ENCODE measurements at places on chromosomes 6 and 20.

DNA sequence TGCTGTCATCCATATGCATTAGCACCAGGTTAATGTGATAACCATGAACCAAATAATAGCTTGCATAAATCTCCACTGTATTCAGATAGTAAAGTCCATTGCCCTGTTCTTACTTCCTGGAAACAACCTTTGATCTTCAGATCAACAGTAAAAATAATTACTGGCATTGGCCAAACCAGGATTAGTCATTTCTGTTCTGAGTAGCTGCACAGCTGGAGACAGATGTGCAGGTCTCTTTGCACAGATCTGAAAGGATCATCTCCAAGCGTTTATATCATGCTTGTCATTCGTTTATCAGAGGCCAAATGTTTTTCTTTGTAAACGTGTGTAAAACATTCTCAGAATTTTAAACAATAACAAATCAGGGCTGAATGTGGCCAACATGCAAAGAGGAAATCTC, 134.4 kb upstream of the HMGCLL1 start:
- no peak for DNase-seq

- DNase-seq: no peak
Measured at GRCh38 chr20:42267793-42268384, 649.7 kb upstream of the CHD6 start.

- no peak for DNase-seq
Measured at GRCh38 chr20:19598117-19598850, 159.8 kb upstream of the RIN2 start.

- no peak for DNase-seq
Measured at GRCh38 chr6:120279466-120280167, 930.1 kb upstream of the MAN1A1 start.

GRCh38 chr6:32432050-32432450, 7.6 kb upstream of the HLA-DRA start:
- DNase-seq: no peak

GRCh38 chr6:157756708-157757429, 66.2 kb upstream of the SNX9 start:
- DNase-seq: peak; percentile 79

DNA sequence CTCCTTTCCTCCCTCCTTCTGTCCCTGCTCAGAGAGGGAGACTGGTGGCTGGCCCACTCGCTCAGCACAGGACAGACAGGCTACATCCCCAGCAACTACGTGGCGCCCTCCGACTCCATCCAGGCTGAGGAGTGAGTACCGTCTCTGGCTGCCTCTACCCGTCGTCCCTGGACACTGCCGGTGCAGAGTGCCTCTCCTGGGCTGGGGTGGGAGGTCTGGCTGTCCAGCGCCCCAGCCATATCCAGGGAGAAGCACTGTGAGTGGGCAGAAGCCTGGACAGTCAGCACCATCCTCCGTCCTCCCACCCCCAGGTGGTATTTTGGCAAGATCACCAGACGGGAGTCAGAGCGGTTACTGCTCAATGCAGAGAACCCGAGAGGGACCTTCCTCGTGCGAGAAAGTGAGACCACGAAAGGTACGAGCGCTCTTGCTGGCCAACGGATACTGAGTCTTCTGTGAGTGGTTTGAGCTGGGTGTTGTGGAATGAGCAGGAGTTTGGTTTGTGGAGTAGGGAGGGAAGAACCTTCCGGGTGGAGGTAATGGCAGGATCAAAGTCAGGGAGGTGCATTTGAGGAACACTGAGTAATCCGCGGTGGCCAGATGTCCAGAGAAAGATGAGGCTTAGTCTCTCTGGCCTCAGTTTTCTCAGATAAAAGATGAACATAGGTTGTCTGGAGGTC, 48.1 kb downstream of the SRC start:
- DNase-seq: no peak

- DNase-seq: no peak
Measured at GRCh38 chr6:44074439-44074812, 52.8 kb downstream of the MRPL14 start.

GRCh38 chr6:118804091-118804490, 89.9 kb upstream of the ASF1A start:
- no peak for DNase-seq

DNA sequence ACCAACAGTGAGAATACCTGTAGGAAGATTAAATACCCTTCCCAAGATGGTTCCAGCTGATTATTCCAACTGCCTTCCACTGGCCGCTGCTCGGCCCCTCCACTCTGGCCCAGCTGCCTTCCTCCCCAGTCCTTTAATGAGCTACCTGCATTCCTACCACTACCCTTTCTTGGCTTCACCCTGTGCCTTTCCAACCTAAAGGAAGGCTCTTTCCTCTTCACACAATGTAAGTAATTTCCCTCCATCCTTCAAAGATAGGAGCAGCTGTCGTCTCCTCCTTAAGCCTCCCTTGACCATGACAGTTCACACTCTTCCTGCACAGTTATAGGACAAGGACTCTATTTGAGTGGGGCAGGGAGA, 16.2 kb upstream of the SNX9 start:
- DNase-seq: no peak

DNA sequence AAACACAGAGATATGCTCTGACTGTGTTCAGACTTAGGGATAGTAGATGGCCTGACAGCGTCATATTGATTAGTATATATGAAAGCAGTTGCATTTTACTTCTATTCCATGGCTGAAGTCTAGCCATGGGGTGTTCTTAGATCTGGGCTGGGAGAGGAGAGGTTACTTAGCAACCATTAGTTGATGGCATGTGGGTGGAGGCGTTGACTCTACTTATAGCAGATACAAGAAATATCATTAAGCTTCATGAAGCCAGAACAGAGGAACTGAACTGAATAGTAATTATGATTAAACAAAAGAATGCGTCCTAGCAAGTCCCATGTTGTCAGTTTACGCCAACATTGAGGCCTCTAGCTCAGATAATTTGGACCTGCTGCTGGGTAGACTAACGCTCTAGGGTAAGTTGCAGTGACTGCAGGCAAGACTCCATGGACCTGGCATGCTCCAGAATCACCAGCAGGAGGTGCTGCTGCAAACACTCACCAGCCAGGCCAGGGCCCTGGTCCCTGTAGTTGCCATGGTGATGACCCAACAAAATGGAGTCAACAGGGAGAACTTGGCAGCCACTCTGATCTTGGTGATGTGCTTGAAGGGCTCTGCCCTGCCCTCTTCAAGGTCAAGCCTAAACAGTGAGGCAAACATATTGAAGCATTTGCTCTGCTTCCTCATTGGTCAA, 477.3 kb downstream of the PREX1 start:
- DNase-seq: no peak

GRCh38 chr6:102066301-102066700, 672.8 kb downstream of the GRIK2 start:
- no peak for DNase-seq

DNA sequence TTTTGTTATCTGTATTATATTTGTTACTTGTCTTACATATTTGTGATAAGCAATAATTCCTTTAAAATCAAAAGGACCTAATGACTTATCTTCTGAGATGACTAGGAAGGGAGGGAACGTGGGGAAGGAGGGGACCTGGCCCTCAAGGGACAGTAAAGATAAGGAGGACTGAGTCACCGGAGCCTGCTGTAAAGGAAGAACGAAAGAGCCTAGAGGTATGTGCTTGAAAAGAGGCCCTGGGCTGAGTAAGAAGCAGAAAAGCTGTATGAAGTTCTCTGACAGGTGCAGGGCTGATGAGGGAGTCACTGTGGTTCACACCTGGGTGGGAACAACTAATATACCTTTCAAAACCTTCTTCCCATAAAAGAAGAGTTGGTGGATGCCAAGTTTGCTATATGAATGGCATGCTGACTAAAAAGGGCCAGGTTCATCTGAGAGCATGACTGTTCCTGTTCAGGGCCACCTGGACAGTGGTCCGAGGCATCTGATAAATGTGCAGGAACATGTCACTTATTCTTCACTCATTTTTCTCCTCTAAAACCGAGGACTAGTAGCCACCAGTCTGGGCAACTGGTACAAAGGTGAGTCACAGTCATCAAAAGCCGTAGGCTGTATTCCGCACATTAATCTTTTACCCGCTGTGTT, 111.3 kb downstream of the TNFAIP3 start:
- DNase-seq: no peak

- DNase-seq: no peak
Measured at GRCh38 chr6:27863962-27864905, 48.0 kb downstream of the OR2B2 start.

DNA sequence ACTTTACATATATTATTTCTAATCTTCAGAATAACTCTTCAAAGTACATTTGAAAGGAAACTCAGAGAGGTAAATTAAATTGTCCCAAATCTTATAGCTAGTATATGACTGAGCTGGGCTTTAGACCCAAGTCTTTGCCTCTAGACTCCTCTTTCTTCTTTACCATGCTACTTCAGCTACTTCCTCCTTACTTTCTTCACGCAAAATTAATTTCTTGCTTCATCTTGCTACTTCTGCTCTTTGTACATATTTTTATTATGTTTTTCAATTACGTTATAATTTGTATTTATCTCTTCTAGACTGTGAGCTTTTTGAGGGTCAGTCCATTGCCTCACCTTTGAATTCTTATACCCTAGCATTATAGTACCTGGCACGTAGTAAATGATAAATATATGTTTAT, 5.3 kb downstream of the TMEM170B start:
- no peak for DNase-seq

GRCh38 chr6:150641398-150642139, 41.9 kb downstream of the PLEKHG1 start:
- no peak for DNase-seq

- no peak for DNase-seq
Measured at GRCh38 chr6:166579237-166579850, 7.1 kb downstream of the RAMACL start.

- no peak for DNase-seq
Measured at GRCh38 chr6:16324606-16325225, 86.3 kb downstream of the GMPR start.

DNA sequence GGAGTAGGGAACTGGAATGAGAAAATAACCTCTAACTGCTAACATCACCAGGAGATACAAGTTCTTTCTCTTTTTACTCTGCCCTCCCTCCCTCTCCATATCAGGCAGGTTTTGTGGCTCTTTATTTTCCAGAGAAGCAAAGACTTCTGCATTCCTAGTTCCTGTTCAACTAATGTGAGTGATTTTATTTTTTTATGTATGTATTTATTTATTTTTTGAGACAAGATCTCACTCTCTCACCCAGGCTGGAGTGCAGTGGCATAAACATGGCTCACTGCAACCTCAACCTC, 6.0 kb upstream of the IER3 start:
- DNase-seq: no peak

DNA sequence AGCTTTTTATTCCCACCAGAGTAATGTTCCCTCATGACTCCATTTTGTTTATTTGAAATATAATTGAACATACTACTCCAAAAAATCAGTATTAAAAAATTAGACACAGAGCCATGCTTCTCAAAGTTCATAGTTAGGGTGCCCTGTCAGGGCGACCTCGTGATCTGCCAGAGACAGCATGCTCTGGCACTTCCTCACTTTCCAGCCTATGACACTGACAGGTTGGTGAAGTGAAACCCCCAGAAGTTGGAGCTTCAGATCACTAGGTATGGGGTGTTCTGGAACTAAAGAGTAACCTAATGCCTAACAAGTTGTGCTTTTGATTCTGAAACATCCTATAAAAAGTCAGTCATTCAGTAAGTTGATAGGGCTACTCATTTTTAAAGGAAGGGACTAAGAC, 93.0 kb downstream of the TBC1D7 start:
- no peak for DNase-seq

DNA sequence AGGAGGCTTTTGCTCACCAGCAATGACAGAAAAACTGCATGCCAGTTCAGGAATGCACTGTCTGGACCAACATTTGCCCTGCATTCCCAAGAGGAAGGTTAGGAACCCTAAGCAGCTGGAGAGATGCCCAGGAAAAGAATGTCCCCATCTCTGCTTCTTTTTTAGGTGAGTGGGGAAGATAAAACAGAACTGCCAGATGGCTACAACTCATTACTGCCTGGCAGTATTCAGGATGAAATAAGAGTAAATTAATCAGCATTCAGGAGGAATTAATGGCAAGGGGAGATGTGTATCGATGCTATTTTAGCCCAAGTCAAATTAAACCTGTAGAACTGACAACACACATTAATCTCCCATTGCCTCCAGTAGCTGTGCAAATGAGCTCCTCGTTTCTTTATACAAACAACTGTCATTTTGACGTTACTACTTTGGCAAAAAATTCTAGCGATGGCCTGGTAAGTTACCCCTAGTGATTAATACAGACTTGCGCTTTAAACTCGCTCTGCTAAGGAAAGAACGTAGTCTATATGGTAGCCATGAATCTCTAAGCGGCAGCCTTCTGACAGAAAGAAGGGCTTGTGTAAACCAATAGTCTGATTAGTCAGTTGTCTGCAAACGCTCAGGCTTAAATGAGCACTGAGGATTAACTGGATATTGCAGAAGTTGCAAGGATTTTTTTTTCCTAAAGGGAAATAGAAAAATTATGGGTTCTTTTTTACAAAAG, 16.7 kb upstream of the SMLR1 start:
- DNase-seq: no peak

GRCh38 chr6:165110860-165111259, 198.5 kb downstream of the C6orf118 start:
- no peak for DNase-seq

DNA sequence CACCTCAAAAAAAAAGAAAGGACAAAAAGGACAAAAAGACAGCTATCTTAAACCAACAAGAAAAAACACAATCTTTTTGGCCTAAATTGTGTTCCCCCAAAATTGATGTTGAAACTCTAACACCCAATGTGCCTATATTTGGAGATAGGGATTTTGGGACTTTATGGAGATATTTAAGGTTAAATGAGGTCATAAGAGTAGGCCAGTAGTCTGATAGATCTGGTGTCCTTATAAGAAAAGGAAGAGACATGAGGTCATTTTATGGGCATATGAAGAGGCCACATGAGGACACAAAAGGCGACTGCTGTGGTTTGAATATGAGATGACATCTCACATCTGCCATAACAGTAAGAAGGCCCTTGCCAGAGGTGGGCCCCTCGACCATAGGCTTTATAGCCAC, 49.5 kb downstream of the TRIM38 start:
- no peak for DNase-seq

DNA sequence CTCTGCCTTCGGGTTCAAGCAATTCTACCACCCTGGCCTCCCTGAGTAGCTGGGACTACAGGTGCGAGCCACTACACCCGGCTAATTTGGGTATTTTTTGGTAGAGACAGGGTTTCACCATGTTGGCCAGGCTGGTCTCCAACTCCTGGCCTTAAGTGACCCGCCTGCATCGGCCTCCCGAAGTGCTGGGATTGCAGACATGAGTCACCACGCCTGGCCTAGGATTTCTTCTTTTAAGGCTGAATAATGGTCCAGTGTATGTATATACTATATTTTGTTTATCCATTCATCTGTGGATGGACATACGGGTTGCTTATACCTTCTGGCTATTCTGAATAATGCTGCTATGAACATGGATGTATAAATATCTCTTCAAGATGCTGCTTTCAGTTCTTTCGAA, 17.1 kb downstream of the RIOK1 start:
- DNase-seq: no peak

DNA sequence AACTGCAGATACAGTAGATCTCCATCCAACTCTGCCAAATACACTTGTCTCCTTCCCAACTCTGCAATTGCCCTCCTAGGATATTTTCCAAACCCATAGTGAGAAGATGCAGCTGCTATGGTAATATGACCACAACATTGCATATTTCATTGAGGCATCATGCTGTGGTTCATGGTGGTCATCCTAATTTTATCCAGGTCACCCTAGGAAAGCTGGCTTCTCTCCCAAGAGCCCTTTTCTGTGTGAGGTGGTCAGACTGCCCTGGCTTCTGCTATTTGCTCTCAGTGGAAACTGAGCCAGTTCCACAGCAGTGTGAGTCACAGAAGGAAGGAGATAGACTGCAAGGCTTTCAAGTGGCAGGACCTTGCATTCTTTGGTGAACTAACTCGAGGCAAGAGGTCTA, 5.5 kb downstream of the OGFRL1 start:
- peak; percentile 27 for DNase-seq
